ENCODE measurements at places on chromosomes 2 and 18. TPM values are rescaled to one million over a fixed set of nuclear protein-coding genes. Genes with fewer than 3 reads are reported as not detected.

DNA sequence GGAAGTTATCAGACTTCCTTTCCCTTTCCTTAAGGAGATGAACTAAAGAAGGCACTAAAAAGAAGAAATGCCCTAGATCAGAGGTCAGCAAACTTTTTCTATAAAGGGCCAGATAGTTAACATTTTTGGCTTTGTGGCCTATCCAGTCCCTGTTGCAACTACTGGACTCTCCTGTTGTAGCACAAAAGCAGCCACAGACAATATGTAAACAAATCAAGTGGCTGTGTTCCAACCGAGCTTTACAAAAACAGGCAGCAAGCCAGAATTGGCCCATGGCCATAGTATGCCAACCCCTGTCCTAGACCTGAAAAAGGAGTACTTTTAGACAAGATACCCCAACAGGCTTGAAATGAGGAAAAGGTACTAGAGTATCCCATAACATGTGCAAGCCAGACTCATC, 10.9 kb downstream of the NHEJ1 start:
- no peak for DNase-seq

Gene FBXO41
- total RNA-seq, result 4.7 TPM

GRCh38 chr18:45541421-45541820, 73.9 kb upstream of the SLC14A2 start:
- DNase-seq, result no peak

DNA sequence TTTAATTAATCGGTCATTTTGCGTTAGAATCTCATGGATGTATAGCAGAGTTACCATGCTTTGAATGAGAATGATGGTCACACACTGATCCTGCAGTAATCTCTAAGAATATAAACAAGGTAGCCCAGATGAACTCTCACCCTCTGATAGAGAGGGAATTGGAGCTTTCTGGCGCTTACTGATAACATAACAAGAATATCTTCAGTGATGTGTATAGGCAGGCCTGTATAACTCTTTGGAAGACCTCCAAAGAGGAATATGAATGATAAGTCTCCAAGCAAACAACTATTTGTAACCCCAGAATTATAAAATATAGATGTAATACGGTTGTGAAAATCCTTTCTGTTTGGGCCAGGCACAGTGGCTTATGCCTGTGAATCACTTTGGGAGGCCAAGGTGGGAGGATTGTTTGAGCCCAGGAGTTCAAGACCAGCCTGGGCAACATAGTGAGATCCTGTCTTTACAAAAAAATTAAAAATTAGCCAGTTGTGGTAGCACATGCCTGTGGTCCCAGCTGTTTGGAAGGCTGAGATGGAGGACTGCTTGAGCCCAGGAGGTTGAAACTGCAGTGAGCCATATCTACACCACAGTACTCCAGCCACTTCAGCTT, 52.5 kb upstream of the LTBP1 start:
- DNase-seq, result no peak

- no peak for DNase-seq
Measured at GRCh38 chr2:23434721-23435121, 49.7 kb downstream of the KLHL29 start.

DNA sequence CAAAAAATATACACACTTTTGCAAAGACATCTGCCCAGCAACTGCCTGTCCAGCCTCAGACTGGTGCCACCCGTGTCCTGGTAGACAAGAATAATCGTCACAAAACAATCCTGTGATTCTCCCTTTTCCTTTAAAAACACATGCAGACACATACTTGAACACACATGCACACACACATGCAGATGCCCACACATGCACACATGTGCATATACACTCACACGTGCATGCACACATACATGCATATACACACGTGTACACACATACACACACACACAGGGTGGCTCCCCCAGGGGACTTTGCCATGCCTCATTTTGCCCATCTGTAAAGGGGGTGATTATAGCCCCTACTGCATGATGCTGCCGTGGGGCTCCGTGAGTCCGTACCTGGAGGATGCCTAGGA, 24.9 kb upstream of the ALPP start:
- no peak for DNase-seq

Gene PLEKHH2
- 38.0 TPM for total RNA-seq

- DNase-seq, result peak; percentile 72
Measured at GRCh38 chr2:241218131-241219029, 29.9 kb downstream of the ANO7 start.

GRCh38 chr2:20526708-20527107, 79.8 kb downstream of the RHOB start:
- no peak for DNase-seq

Data from aorta (tissue), 5 donors.